ENCODE measurements at places on chromosomes 1 and 21. TPM values are rescaled to one million over a fixed set of nuclear protein-coding genes. Genes with fewer than 3 reads are reported as not detected.

- DNase-seq, result no peak
Observed at GRCh38 chr1:68473060-68473459, 23.3 kb upstream of the RPE65 start.

DNA sequence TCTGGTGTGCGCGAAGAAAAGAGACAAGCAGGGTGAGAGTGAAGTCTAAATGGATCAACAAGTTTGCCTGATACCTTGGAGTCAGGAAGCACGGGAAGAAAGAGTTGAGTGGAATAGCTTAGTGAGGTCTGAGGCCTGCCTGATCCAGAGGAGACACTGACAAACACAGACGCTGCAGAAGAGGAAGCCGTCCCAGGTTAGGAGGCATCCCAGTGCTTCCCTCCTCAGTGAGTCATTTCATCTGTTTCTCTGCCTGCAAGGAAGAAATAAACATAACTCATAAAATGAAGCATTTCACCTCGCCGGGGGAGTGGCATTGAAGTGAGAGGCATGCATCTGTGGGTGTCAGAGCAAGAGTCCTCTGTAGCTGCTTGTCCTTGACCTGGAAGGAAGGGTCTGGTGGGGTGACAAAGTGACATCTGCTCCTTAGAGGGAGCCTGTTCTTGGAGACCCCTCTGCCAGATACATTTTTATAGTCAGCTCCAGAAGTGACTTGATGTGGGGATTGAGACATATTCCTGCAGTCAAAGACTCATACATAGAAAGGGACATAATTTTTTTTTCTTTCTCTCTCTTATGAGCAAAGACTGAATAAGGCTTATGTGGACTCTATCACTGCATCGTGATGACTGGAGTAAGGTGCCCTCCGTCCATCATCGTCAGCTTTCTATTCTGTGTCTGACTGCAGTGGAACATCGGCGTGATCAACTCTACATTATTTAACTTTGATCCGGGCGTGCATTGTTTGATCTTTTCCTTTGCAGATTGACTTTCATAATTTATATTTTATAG lies 256.7 kb downstream of the KIF26B start:
- DNase-seq, result no peak

DNA sequence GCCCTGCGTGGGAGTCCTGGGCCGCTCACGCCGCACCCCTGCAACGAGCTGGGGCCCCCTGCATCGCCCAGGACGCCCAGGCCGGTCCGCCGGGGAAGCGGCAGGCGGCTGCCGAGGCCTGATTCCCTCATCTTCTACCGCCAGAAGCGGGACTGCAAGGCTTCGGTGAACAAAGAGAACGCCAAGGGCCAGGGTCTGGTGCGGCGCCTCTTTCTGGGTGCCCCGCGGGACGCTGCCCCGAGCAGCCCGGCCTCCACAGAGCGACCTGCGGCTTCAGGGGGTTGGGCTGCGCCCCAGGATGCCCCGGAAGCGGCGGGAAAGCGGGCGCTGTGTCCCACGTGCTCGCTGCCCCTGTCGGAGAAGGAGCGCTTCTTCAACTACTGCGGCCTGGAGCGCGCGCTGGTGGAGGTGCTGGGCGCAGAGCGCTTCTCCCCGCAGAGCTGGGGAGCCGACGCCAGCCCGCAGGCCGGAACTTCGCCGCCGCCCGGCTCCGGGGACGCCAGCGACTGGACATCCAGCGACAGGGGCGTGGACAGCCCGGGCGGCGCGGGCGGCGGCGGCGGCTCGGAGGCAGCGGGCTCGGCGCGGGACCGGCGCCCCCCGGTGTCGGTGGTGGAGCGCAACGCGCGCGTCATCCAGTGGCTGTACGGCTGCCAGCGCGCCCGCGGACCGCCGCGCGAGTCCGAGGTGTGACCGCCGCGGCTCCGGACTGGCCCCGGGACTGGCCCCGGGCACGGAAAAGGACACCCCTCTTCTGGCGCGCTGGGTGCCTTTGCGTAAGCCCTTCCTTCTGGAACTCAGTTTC lies 2.7 kb downstream of the FAM110D start:
- DNase-seq, result no peak

DNA sequence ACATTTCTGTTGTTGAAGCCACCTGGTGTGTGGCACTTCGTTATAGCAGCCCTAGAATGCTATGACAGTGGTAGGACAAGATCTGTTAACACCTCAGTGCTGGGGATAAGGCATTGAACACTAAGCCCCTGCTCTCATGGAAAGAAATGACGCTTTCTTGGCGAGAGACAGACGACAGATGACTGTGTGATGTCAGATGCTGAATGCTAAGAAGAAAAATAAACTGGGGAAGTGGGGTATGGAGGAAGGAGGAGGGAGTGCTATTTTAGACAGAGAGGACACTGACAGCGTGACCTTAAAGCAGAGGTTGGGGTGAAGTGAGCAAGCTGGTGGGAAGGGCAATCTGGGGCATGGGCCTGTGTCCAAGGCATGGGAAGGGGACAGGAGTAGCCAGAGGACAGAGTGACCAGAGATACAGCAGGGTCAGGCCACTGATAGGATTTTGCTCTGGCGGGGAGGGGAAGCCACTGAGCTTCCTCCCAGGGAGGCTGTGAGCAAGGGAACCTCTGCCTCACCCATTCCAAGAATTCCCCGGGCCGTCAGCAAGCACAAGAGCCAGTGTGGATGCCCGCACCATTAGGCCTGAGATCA lies 15.2 kb downstream of the DOP1B start:
- DNase-seq, result no peak

GRCh38 chr1:94858276-94858675 lies 38.1 kb downstream of the SLC44A3 start:
- DNase-seq, result peak; percentile 61

- no peak for DNase-seq
Observed at GRCh38 chr1:108192581-108192980, 7.6 kb downstream of the SLC25A24 start.

- no peak for DNase-seq
Observed at GRCh38 chr1:64251971-64252370, 48.5 kb downstream of the UBE2U start.

- DNase-seq, result peak; percentile 62
Observed at GRCh38 chr1:225767634-225768540, 9.7 kb upstream of the SRP9 start.

CELSR2 gene
- total RNA-seq, result 30.6 TPM
